ENCODE measurements at places on chromosomes 7 and 10.
A peak's percentile ranks its signal among the peaks of the same experiment; 100 is the strongest.

DNA sequence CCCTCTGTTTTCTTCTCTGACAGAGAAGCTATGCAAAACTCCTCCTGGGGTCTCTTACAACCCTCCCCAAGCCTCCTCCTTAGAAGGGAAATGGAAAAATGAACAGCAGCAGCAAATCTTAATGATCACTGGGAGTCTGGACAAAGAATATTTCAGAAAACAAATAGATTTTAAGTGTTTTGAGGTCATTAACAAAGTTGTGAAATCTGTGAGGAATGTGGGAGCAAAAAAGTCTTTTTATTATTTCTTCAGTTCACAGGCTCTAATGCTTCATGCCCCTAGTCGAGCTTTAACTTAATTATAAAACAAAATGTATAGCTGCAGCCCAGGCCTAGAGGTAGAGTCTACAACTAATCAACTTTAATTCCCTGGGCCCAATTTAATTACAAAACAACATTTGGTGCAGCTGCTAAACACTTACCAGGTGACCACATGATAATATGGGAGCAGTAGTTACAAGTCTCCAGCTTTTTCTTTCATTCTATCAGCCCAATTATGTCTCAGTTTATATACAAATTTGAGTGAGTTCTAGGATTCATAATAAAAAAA lies 293.2 kb downstream of the THSD7A start:
- DNase-seq, result no peak

GRCh38 chr7:51067757-51068156 lies 248.9 kb downstream of the COBL start:
- DNase-seq, result peak; percentile 20

- DNase-seq, result no peak
Observed at GRCh38 chr7:68729371-68729770, 868.9 kb upstream of the AUTS2 start.

GRCh38 chr10:98538472-98538871 lies 91.7 kb upstream of the HPS1 start:
- DNase-seq, result no peak

GRCh38 chr10:96918214-96919002 lies 86.3 kb downstream of the LCOR start:
- no peak for DNase-seq
